ENCODE measurements at places on chromosomes 5 and 9.

GRCh38 chr5:170541146-170541769 lies 37.4 kb downstream of the KCNIP1 start:
- ATAC-seq: no peak

GRCh38 chr5:122296871-122297270 lies 15.2 kb upstream of the SNCAIP start:
- ATAC-seq: no peak

DNA sequence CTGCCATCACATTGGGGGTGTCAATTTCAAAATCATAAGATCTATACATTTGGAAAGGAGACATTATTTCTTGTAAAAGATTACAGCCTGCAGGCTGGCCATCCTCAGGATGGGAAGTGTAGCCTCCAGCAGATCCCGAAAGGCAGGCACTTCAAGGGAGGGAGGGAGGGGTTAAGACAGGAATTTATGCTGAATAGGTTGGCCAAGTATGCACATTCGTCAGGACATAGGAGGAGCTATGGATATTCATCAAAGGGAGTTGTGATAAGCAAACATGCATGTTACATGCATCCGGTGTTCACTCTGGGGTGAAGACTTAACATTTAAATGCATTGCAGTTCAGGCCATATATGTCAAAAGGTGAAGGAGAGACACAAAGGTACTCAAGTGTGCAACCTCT lies 119.4 kb downstream of the CEP120 start:
- no peak for ATAC-seq

DNA sequence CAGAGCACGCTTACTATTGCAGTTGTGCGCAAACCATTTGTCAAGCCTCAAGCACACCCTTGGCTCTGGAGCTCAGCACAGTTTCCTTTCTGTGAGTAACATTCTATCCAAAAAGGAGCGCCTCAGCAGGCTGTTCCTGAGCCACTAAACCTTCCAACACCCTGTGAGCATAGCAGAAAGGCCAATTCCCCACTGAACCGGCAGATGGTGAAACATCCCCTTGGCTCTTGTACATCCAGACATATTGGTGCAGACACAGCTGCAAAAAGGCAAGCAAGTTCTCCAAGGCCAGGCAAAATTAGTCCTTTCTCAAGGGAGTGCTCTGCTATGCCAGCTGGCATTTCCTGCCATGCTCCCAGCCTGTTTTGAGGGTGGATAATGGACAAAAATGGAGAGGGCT lies 44.1 kb upstream of the CEMIP2 start:
- ATAC-seq: no peak

DNA sequence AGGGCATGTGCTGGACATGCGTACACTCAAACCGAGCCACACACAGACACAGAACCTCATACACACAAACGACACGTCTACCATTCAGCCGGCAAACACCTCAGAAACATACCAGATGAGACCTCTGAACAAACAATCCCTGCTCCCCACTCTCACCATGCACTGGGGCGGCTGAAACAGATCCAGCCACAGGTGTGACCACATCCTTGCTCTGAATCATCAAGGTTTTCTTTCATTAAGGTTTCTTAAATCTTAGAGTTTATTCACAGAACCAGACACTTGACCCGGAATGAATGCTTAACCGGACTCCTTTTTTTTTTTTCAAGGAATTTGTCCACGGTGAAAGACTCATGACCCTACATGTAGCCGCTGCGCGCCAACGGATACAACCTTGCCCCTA lies 26.2 kb downstream of the TERT start:
- ATAC-seq: no peak
